Stimulated activated CD8-positive, alpha-beta memory T cell treated with anti-CD3 and anti-CD28 coated beads, Interleukin-4, amount 100 ng/mL, for 48 hours (primary cell): ENCODE measurements at places on chromosomes 6 and 20.

DNA sequence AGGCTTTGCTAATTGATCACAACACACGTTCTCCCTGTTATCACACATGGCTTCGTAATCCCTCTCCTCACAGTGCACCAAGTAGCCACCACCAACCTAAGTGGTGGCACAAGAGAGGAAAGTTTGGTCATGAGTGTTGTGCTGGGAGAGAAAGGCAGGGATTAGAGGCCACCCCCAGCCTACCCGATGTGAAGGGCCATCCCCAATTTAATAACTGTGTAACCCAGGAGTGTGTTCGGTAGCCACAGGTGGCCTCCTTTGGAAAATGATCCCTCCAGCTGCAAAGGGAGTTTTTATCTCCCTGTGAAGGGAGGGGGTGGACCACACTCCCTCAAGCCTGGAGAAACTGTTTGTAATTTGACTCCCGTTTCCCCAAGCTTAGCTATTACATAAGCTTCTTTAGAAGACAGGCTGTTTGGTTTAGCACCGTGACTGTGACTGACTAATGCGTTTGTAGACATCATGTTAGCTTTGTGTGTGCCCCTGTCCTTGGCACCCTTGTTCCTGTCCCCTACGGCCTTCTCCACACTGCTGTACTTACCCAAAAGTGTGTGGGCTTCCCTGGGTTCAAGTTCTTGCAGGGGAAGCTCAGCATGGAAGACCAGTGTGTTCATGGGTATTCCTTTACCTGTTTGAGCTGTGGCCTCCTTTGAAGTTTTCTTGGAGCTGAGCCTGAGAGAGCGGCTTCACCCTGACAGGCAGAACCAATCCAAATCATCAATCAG lies 20.6 kb downstream of the PPP1R16B start:
- DNase-seq: peak; percentile 21

GRCh38 chr6:106119546-106119945 lies 33.4 kb downstream of the PRDM1 start:
- DNase-seq: no peak

DNA sequence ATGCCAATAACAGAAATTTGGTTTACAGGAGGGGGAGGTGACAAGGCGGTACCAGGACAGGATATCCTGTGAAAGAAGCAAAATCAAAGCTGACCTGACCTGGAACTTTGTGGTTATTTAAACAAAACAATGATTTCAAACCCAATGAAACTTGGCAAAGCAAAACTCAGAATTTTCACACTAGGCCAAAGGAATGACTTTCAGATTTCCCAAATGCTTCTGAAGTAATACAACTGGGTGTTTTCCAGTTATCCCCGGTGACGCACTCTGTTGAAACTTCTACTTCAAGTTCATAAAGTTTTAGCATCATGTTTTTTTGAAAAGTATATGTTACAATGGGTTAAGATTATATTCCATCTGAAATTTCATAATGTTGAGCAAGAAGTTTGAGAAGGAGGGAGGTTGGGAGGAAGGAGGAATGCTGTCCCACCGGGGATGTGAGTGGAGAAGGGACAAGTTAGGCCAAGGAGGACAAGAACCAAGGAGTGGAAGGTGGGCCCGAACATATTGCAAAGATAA lies 78.1 kb upstream of the TRAF3IP2 start:
- peak; percentile 9 for DNase-seq

GRCh38 chr6:135094403-135094821 lies 39.8 kb upstream of the HBS1L start:
- DNase-seq: no peak

- no peak for DNase-seq
Measured at GRCh38 chr20:41218466-41218865, 81.1 kb downstream of the PLCG1 start.

DNA sequence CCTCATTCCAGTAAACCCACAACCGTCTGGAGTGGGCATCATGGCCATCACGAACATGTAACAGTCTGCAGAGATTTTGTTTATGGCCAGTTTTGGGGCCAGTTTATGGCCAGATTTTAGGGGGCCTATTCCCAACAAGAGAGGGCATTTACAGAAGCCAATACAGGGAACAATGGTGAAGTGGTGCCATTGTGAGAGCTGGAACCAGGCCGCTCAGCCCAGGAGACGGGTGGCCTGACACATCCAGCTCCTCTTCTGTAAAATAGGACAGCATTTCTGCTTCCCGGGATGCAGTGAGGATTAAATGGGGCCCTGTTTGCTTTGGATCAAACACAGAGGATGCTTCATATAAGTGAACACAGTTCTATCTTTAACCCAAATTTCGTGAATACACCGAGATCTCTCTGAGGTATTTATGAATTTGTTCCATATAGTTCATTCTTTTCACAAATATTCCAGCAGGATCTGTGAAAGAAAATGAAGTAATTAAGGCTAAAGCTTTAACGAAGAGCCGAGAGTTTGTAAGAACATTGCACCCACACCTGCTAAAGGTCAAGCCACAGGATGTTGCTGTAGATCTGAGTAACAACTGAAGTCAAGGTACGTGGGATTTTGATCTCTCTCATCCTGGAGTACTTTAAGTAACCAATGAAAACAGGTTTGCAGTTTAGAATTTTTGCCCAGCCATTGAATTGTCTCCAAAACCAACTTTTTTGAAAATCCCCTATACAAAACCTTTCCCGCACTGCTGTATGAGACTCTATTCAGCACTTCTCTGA lies 14.5 kb upstream of the SIRPG start:
- DNase-seq: no peak

GRCh38 chr6:143322386-143322785 lies 128.1 kb downstream of the ADAT2 start:
- DNase-seq: no peak

DNA sequence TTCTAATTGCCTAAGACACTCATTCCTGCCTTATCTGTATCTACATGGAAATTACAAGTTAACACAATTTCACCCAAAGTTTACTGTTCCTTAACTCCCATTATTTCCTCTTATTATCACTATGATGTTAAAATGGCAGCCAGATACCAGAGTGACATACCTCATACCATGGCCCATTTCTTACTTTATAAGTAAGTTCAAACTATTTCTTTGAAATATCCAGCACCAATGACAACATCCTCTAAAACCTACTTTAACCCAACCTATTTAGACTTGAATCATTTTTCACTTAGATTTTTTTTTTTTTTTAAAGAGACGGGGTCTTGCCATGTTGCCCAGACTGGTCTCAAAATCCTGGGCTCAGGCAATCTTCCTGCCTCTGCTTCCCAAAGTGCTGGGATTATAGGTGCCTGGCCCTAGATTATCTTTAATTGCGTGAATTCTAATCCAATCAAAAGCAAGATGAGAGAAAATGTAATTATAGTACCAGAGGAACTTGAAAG lies 10.0 kb downstream of the REV3L start:
- no peak for DNase-seq

- DNase-seq: no peak
Measured at GRCh38 chr20:20331817-20332216, 36.1 kb upstream of the INSM1 start.

DNA sequence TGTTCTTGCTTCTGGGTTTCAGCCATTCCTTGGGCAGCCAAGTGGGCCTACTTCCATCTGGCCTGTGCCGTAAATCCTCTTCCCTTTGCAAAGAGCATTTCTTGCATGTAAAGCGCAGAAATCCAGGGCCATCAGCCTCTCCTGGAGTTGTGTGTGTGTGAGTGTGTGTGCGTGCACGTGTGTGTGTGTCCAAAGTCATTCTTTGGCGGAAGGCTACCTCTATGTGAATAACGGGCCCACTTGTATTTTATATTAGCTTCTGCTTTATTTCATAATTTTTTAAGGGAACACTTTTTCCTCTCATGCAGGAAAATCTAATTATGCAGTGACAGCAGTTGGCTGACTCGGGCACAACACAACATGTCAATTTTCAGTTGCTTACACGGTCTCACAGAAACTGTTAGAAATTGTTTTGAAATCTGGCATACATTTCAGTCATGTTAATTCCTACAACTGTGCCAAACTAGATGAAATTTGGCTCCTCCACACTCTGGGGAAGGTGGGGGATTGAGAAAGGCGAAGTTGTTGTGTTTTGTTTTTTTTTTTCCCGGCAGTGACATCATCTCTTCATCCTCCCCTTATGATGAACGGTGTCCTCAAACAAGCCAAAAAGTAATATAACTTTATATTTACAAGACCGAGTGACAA lies 223.7 kb upstream of the TSHZ2 start:
- no peak for DNase-seq

DNA sequence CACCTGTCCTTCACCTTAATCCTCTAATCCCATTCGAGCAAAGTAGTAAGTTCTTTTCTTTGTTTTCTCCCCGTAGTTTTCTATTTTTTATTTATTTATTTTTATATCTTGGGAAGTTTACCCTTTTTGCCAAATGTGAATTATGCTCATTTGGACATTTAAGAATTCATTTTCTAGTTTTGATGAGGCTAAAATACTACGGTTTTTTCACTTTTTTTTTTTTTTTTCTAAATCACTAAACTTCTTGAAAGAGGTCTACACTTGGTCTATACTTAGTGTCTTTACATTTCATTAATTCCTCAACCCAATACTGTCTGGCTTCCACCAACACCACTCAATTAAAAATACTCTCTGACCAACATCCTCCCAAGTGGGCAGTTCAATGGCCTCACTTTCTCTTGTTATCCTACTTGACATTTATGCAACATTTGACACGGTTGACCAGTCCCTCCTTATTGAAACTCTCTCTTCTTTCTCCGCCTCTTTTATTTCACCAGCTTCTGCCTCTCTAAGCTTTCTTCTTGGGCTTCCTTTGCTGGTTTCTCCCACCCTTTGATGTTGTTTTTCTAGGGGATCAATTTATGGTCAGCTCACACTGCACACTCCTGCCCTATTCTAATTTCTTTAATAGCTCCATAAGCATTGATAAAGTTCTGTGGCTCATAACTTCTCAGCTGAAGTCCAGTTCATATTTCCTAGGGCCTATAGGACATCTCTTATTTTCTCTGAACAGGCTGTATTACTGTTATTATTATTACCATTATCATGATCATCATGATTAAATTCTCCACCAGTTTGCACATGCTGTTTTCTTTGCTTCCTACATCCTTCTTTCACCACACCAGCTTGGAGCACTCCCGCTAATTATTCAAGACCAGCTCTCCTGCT lies 72.6 kb upstream of the CITED2 start:
- DNase-seq: no peak

GRCh38 chr6:44431118-44431725 lies 43.7 kb downstream of the CDC5L start:
- peak; percentile 40 for DNase-seq

DNA sequence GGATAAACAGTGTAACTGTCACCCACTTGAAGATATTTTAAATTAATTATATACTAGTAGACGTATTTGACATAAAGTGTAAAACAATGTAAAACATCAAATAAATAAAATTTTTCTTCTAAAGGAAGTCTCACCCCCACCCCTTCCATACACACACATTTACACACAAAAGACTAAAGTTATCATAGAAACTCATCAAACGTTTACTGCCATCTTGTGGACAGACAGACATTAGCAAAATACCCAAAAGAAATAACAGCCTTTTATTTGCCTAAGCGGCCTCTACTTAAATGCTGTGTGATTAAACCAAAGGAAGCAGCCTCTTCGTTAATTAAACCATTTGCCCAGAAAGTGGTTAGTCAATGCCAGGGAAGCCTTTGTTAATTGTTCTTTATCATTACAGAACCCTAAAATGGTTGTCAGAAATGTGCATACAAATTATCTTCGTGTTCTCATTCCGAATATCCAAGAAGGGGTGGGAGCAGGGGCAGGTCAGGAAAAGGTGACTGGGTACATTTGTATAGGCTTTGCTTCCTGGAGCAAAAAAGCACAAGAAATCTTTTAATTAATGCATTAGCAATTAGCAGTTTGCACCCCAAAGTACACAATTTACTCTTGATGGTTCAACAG lies 176.2 kb upstream of the SASH1 start:
- no peak for DNase-seq

GRCh38 chr20:41095110-41095969 lies 42.0 kb upstream of the PLCG1 start:
- peak; percentile 67 for DNase-seq

DNA sequence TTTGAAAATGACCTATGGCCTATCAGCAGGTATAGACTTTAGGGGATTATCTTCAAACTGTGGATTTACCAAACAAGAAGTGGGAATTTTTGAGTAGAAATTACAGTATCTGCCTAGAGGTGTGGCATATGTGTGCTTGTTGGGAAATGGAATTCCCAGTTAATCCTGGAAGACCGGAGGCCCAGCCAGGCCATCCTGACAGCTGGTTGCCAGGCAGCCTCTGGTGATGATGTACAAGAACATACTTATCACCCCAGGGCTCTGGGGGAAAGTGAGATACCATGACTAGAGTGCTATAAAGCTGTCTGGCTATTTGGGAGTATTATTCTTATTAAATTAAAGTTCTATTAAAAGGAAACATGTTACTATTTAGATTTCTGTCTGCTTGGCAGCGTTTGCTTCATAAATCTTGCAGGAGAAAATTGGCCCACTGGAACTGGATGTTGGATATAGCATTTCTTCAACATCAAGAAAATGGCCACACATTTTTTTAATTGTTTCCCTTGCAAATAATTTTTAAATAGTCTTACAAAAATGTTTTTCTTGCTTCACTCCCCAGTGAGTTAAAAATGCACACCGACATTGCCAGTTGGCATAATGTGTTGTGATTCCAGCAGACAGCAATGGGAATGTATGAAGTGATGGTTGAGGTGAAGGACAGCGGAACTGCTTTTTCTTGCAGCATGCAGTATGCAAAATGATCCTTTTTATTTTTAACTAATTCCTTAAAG lies 187.8 kb downstream of the MYLK4 start:
- DNase-seq: no peak

- no peak for DNase-seq
Measured at GRCh38 chr6:68675548-68675947, 40.5 kb downstream of the ADGRB3 start.

GRCh38 chr6:47977314-47977713 lies 133.7 kb downstream of the PTCHD4 start:
- DNase-seq: no peak

- DNase-seq: no peak
Measured at GRCh38 chr20:44153636-44154043, 33.3 kb downstream of the JPH2 start.

GRCh38 chr6:250676-251075 lies 41.6 kb upstream of the DUSP22 start:
- no peak for DNase-seq

GRCh38 chr6:78861509-78861908 lies 5.8 kb upstream of the IRAK1BP1 start:
- DNase-seq: no peak

DNA sequence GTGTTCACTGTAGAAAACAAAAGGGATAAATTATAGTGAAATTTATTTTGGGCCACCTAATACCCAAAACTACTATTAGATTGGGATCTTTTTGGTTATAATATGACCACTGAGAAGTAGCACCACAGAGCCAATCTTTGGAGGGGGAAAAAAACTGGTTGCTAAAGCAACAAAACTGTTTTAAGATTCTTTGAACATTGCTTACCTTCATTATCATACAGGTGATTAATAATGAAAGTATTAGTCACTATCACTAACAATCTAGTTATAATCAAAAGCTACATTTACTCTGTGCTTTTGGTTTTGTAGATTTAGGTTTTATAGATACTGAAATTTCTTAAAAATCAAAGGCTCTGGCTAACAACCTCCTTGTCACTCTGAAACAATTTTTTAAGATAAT lies 31.7 kb downstream of the STX7 start:
- no peak for DNase-seq

- DNase-seq: no peak
Measured at GRCh38 chr6:168926306-168926705, 327.3 kb downstream of the THBS2 start.
